NCI-H1417 (cell line): ENCODE measurements at places on chromosomes 13 and 19.

- no peak for DNase-seq
Measured at GRCh38 chr13:103130146-103130545, 63.9 kb upstream of the SLC10A2 start.

DNA sequence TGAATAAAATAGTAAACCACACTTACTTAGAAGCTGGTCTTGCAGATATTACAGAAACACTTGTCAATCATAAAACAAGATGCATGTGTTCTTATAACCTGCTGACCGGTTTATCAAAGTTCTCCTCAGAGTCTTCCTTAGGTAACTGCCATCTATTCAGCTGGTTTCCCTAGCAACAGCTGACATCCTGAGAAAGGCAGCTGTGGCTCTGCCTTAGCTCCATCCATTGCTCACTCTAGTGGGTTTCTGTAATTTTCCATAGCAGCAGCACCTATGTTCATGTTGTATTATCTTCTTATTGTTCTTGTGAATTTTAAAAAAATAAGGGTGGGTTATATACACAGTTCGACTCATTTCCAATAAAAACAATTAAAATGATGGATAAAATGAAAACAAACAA lies 87.8 kb downstream of the RAP2A start:
- DNase-seq, result no peak

GRCh38 chr13:30715372-30715756 lies 20.0 kb upstream of the ALOX5AP start:
- no peak for DNase-seq

DNA sequence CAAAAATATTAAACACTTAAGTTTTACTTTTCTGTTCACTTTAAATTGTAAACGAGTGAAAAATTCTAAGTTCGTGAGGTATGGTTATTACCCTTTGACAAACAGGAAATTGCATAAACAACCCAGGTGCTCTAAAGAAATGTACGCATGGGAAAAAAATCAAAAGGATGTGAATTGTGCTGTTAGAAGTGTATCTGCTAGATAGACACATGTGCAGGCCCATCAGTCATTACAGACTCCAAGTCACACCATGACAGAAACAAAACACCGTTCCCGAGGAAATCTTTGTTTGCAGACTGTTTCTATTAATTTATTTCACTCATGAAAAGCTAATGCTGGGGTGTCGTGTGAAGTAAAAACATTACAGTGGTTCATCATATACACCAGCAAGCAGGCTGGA lies 17.0 kb upstream of the DOCK9 start:
- peak; percentile 22 for DNase-seq

DNA sequence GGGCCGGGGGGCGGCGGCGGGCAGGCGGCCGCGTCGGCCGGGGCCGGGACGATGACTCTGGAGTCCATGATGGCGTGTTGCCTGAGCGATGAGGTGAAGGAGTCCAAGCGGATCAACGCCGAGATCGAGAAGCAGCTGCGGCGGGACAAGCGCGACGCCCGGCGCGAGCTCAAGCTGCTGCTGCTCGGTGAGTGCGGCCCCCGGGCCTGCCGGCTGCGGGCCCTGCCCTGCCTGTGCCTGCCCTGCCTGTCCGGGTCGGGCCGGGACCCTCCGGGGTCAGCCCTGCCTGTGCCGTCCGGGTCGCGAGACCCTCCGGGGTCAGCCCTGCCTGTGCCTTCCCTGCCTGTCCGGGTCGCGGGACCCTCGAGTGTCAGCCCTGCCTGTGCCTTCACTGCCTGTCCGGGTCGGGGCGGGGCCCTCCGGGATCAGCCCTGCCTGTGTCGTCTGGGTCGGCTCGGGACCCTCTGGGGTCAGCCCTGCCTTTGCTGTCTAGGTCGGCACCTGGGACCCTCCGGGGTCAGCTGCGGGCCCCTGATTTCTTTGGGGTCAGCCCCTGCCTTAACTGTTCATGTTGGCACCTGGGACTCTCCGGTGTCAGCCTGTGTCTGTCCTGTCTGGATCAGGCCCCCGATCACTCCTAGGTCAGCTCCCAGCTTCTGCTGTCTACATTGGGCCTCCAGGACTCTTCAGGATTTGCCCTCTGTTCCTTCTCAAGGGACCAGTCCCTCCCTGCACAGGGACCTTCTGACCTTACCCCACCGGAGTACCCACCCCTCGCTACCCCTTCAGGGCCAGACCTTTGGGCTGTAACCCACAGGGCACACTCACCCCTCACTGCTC lies 659 bp downstream of the GNA11 start:
- DNase-seq, result no peak

- DNase-seq, result peak; percentile 15
Measured at GRCh38 chr13:99265162-99265800, 7.1 kb upstream of the GPR18 start.

DNA sequence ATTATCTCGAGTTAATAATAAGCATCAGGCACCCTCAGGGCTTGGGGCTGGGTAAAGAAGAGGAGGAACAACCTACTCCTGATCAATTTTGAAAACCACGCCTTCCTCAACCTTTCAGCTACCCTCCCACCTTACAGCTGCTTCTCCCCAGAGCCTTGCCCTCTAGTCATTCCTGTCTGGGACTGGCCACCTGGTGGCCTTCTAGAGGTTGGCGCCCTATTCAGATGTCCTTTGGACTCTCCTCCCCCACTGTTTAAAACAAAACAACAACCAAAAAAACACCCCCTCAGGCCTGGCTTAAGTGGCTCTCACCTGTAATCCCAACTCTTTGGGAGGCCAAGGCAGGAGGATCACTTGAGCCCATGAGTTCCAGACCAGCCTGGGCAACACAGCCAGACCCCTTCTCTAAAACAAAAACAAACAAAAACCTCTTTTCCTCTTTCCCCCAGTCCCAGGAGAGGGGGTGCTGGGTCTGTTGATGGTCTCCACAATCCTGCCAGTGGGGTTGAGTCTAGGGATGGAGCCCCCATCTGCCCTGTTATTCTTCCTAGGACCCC lies 62.3 kb downstream of the CCDC70 start:
- DNase-seq, result no peak

DNA sequence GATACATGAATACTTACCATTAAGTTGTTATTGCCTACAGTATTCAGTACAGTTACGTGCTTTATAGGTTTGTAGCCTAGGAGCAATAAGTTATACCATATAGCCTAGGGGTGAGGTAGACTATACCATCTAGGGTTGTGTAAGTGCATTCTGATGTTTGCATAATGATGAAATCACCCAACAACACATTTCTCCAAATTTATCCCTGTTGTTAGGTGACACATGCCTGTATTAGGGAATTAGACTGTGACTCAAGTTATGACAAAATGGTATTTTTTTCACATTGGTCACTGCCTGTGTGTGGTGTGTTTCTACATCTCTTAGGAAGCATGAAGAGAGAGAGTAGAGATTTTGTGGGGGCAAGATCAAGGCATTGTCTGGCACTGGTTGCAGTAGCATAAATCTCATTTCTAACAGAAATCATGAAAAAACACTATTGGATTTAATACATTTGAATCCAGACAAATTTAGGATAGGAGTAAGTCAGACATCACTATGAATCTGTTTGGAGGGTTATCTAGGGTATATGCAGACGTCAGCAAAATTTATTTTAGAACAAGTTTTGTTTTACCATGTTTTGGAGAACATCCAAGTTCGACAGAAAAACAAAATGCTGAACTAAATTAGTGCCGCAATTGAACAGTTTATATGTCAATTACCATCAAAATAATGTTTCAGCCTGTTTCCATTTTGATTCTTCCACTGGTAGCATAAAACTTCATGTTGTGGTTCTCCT lies 332.1 kb downstream of the LMO7 start:
- DNase-seq, result no peak

DNA sequence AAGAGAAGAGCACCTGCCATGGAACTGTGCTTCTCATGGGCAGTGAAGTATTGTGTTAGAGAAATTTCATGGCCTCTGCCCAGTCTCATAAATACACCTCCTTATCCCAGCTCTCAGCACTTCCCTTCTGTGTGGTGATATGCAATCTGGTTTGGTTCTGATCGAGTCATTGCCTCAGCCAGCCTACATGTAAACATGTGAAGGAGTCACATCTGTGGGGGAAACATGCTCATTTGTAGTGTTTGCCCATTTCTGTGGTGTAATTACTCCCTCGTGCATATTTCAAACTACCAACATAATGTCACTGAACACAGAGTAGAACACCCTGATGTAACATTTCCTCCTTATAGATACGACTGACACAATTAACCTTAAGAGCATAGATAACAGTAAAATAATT lies 183.0 kb downstream of the DCT start:
- no peak for DNase-seq

GRCh38 chr13:49629947-49630346 lies 1.6 kb downstream of the ARL11 start:
- DNase-seq, result no peak

DNA sequence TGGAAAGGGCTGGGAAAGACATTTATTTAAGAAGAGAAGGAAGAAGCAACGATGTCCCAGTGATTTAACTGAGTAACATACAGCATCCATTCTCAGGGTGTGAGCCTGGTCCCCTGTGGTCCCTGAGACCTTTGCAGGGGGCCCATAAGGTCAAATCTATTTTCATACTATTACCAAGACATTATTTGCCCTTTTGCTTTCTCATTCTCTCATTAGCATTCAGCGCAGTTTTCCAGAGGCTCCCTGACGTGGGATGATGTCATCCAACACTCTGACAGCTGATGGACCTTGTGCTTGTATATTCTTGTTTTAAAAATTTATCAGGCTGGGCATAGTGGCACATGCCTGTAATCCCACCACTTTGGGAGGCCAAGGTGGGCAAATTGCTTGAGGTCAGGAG lies 18.3 kb upstream of the HNRNPUL1 start:
- DNase-seq, result no peak

DNA sequence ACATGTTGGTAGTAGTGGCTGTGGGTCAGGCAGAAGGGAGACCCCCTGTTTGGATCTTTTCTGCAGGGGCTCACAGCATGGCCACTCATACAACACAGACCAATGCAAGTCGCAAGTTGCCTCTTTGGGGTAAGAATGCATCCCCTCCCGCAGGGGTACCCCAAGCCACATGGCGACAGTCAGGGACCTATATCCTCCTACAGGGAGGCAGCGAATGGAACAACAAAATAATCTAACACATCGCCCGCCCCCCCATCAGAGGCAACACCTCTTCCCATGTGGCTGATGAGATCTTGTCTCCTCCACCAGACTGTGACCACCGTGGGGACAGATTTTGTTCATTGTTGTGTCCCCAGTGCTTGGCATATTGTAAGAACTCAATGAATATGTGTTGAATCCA lies 40.7 kb upstream of the PNMA8B start:
- no peak for DNase-seq

DNA sequence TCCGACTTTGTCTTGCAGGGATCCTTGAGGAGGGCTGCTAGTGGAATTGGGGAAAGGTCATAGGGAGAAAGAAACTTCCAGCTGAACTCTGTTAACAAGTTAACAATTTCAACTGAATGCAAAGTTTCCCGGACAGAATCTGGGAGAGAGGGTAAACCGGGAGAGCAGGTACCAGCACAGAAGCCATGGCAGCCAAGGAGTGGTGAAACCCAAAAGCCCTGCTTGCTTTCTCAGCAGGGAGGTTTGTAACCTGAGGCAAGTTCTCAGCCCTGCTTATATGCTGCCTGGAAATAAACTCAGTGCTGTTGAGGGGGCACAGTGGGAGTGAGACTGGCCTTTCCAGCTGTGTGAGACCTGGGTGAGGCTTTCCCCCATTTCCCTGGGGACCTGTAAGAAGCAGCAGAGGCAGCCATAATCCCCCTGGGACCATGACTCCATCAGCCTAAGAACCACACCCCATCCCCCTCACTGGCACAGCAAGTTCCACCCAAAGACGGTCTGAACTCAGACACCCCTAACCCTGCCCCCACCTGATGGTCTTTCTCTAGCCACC lies 84.0 kb downstream of the SUCLA2 start:
- no peak for DNase-seq

- DNase-seq, result no peak
Measured at GRCh38 chr13:43846496-43847158, 32.9 kb downstream of the CCDC122 start.

DNA sequence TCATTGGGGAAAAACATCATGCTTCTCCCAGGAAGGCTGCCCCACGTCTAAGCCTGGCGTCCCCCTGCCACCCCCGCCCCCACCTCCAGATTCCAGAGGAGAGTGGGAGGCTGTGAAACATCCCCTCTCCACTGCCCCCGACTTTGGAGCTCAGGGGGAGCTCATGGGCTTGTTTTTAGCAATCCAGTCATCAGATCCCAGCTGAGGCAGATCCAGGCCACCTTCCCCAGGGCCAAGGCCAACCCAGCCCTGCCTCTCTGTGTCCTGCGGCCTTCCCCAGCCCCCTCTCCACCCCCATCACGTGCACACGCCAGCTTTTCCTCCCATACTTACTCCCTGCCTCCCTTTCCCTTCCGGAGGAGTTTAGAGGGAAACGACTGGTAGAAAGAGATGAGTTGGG lies 38.8 kb downstream of the SHISA2 start:
- no peak for DNase-seq

GRCh38 chr13:76980075-76980718 lies 11.7 kb upstream of the CLN5 start:
- DNase-seq, result peak; percentile 70

DNA sequence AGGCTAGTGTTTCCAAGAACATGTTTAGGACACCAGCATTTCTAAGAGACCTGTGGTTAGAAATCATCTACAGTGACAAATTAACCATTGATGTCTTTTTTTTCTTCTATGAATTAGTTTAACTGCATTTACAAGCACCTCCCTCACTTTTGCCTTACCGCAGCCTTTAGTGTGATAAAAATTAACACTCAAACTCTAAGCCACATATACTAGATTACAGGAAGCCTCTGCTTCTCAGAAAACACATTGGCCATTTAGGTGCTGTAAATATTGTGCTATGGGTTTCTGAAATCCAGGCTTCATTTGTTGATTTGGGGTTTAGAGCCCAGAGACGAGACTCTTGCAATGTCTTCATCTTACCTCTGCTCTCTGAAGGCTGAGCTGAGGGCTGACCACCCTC lies 34.6 kb upstream of the OLFM4 start:
- peak; percentile 10 for DNase-seq

DNA sequence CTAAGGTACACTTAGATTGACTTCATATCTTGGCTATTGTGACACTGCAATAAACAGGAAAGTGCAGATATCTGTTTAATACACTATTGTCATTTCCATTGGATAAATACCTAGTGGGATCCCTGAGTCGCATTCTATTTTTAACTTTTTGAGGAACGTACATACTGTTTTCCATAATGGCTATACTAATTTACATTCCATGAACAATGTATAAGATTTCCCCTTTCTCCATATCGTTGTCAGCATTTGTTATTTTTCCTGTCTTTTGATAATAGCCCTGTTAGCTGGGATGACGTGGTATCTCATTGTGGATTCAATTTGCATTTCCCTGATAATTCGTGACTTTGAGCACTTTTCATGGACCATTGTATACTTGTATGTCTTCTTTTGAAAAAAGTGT lies 17.4 kb downstream of the OR7A17 start:
- DNase-seq, result no peak

DNA sequence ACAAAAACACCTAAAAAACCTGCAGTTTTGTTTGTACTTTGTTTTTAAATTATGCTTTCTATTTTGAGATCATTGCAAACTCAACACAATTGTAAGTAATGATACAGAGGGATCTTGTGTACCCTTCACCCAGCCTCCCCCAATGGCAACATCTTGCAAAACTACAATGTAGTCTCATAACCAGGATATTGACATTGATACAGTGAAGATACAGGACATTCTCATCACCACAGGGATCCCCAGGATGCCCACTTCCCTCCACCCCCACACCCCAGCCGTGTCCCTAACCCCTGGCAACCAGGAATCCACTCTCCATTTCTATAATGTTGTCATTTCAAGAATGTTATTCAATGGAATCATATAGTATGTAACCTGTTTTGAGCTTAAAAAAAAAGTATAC lies 10.3 kb upstream of the C5AR2 start:
- DNase-seq, result no peak

GRCh38 chr13:93233997-93234416 lies 7.4 kb downstream of the GPC6 start:
- no peak for DNase-seq
